ENCODE measurements at places on chromosomes 5 and 9.

- DNase-seq, result no peak
Observed at GRCh38 chr9:93346231-93347112, 105.0 kb upstream of the FAM120A start.

GRCh38 chr5:145237843-145238242 is 597.3 kb downstream of the PRELID2 start:
- no peak for DNase-seq

GRCh38 chr9:82512728-82513127 is 524.2 kb downstream of the SPATA31D1 start:
- no peak for DNase-seq

DNA sequence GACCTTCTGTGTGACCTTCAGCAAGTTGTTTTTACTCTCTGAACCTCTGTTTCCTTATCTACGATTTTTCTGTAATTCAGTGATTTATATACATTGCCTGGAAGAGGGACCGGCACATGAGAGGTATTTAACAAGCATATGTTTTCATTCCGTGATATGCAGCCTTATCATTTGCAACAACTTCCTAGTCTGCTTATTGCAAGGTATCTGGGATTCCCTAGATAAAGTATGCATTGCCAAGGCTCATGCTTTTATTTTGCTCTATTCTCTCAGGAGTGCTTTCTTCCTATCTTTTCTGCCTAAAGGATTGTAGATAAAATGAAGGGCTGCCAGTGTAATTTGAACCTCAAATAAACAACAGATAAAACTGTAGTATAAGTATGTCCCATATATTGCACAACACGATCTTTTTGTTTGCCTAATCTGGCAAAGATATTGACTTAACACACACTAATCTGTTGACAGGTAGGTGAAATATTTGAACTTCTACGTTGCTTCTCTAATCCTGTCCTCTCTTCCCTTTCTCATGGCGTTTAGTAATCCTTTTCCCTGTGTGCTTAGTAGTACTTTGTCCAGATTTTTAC is 377.2 kb upstream of the TNC start:
- no peak for DNase-seq

- no peak for DNase-seq
Observed at GRCh38 chr5:33180900-33181299, 259.9 kb upstream of the TARS1 start.

- no peak for DNase-seq
Observed at GRCh38 chr5:30866142-30866541, 327.3 kb upstream of the CDH6 start.

- DNase-seq, result no peak
Observed at GRCh38 chr5:169164481-169164925, 136.4 kb downstream of the SLIT3 start.

- DNase-seq, result no peak
Observed at GRCh38 chr9:123923377-123923776, 6.5 kb downstream of the DENND1A start.

- DNase-seq, result no peak
Observed at GRCh38 chr5:113053511-113053995, 77.0 kb downstream of the DCP2 start.

DNA sequence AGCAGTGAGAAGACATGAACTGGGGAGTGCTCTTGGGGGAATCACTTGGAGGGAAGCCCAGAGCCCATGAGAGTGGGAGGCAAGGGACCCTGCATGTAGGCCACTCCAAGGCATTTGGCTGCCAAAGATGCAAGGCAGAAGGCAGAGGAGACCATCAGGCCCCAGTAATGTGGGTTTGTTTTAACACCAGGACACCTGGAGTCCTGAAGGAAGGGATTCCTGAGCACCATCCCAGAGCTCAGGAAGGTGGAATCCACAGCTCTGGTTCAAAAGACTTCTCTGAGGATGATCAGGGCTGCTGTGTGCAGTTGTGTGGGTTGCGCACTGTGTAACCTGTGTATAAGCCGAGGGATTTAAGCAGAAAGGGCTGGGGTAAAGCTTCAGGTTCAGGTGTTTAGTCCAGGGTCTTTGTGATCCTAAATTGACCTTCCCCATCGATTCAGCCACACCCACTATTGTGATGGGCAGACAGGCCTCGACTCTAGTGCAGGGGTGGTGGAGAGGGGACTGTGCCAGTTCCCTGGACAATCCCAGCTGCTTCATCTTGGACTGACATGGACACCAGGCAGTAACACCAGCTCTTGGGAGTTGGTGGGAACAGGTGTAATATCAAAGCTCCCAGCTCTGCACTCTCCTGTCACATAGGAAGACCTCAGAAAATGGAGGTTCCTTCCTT is 11.0 kb downstream of the B4GALT7 start:
- no peak for DNase-seq

DNA sequence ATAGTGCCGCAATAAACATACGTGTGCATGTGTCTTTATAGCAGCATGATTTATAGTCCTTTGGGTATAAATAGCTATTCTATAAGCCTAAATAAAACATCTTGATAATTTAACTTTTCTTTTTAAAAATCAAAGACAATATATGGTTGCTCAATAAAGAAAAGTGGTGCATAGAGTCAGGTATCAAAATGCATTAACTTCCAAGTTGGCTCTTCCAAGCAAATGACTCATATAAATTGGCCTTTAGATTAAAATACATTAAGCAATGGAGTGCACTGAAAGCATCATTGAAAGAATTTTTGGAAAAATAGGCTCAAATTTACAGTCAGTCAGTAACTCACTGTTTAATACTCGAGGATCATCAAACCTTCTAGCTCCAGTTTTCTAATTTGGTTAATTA is 106.6 kb downstream of the PLCXD3 start:
- no peak for DNase-seq

GRCh38 chr9:7402334-7403027 is 397.1 kb downstream of the DMAC1 start:
- DNase-seq, result no peak

- DNase-seq, result no peak
Observed at GRCh38 chr5:79612667-79613198, 492 bp downstream of the TENT2 start.

DNA sequence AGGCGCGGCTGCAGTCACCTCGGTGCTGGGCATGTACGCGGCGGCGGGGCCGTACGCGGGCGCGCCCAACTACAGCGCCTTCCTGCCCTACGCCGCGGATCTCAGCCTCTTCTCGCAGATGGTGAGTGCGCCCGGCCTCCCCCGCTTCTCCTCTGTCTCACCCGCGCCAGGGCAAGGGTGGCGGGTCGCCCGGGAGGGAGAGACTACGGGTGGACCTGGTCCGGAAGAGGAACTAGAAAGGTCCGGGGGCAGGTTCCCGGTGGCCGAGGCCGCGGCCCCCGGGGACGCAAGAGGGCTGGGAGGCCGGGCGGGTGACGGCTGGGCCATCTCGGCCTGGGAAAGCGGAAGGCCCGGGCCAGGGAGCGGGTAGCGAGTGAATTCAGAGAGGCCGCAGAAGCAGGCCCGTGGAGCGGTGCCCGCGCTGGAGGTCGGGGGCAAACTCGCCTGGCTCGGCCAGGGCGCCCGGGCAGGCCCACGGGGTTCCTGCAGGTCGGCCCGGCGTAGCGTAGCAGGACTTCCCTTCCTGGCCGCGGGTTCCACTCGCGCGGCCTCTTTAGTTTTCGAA is 711 bp downstream of the IRX1 start:
- DNase-seq, result no peak

GRCh38 chr5:164244-164643 is 27.1 kb upstream of the LRRC14B start:
- no peak for DNase-seq

- no peak for DNase-seq
Observed at GRCh38 chr5:19987612-19988361, at the start of gene CDH18. CDH18 (minus strand) TSS chr5:19988200; CDS start chr5:19838986, 149,214 bp downstream.

DNA sequence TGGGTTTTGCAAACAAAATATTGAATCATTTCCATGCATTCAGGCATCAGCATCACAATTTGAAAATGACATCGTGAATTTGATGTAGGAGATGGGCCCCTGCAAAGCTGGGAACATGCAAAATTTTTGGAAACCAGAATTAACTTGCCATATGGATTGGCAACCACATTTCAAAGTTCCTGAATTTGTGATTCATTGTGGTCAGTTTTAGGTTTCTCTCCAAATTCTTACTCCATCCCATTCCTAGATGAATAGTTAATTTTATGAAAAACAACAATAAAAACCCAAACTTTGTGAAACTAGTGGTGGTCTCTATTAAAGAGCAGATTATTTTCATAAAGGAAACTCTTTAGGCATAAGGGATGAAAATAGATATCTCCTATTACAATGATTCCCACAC is 107.8 kb upstream of the SLIT3 start:
- no peak for DNase-seq

GRCh38 chr5:179437341-179438001 is 92.2 kb upstream of the ADAMTS2 start:
- no peak for DNase-seq

GRCh38 chr9:129497005-129497812 is 123.7 kb downstream of the C9orf50 start:
- DNase-seq, result no peak

DNA sequence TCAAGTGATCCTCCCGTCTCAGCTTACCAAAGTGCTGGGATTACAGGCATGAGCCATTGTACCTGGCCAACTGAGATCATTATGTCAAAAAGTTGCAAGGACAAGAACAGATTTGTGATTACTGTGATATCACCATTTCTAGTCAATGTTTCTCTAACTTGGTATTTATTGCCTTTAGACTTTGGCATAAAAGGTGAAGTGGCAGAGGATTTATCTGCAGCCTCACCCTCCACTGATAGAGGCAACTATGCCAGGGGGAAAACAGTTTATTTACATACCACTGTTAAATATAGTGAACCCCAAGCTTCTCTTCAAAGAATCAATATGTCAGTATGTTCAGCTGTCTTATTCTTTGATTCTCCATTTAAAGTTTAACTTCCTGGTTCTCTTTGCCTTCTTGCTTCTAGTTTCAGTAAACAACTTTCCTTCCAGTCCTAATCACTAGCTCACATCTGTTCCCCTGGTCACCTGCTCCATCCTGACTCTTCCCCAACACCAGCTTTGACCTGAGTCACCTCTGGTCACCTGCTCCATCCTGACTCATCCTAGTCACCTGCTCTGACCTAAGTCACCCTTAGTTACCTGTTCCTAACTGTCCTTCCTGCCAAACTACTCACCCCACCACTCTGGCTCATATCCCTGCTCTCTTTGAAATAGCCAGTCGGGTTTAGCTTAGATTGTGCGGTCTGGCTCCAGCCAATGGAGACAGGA is 29.9 kb downstream of the SEMA6A start:
- DNase-seq, result no peak

- DNase-seq, result no peak
Observed at GRCh38 chr5:63811286-63811685, 151.0 kb downstream of the HTR1A start.

GRCh38 chr9:91905991-91906469 is 44.0 kb downstream of the ROR2 start:
- peak; percentile 48 for DNase-seq

DNA sequence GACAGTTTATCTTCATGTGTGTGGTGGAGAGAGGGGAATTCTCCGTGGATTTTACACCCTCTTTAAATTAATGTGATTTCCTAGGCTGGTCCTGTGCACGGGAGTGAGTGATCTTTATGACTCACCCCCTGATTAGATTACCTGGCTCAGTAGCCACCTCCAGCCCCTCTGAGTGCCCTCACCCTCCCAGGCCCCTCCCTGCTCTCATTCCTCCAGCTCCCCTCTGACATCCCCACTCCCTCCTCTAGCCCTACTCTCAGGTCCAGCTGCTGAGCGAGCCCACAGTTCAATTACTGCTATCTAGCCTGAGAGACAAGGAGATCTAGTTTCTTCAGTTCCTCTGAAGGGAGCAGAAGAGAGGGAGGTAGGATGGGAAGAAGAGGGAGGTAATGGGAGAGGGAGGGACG is 61.8 kb upstream of the ARAP3 start:
- DNase-seq, result no peak

DNA sequence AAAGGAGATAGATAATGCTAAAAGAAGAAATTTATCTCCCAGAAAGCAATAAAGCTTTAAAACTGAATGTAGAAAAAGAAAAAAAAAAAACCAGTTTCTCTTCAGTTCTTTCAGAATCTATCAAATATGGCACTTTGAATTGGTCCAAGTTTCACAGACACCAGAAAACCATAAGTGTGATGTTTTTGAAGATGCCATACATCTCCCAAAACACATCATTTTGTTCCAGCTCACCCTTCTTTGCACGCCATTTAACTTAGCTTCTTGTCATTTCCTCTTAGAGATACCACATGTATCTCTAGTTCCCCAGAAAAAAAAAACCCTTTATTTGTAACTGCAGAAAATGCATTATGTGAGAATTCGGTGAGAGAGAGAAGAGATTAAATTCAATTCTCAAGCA is 46.1 kb upstream of the MAMDC2 start:
- DNase-seq, result no peak

- no peak for DNase-seq
Observed at GRCh38 chr5:146052780-146053179, 52.6 kb downstream of the PLAC8L1 start.

GRCh38 chr5:34582371-34582770 is 73.8 kb upstream of the RAI14 start:
- no peak for DNase-seq

- peak; percentile 3 for DNase-seq
Observed at GRCh38 chr9:4077499-4078102, 222.3 kb downstream of the GLIS3 start.

DNA sequence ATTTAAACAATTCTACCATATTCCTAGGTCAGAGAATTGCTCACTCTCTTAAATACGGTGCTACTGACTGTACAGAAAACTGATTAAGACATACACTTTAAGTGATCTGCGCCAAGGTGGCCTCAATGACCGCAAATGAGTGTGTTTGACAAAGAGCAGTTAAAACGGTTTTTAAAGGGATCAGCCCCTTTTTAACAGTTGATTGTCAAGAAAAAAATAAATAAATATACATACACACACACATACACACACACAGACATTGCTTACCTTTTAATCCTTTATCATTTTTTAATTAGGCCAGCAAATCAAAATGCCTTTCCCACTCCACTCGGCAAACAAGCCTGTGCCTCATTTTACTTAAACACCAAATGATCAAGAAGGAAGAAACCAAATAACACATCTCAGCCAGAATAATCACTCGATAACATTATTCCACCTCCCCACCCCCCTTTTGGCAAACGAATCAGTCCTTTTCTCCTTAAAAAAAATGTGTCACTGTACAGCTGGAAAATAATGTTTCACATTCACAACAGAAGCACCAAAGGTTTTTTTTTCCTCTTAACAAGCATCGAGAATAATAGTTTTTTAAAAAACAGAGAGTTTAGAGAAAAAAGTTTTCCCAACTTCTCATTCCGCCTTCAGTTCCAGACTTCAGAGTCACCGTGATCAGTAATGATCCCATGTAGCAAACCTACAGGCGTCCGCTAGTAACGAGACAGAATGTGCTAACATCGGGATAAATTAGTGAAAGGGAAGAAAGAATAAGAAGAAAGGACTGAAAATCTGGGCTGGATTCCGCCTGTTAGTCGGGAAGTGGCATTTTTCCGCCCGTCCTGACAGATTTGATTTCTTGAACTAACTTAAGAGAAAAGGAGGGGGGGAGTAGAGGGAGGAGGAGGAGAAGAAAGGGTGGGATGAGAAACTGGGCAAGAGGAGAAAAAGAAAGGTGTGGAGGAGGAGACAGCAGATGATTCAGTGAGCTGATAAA is at the start of gene ZNF608:
ZNF608 (minus strand) TSS at position 712 of the 988 bp plus-strand sequence. CDS start 1,650 bp downstream, outside the sequence.
- no peak for DNase-seq

DNA sequence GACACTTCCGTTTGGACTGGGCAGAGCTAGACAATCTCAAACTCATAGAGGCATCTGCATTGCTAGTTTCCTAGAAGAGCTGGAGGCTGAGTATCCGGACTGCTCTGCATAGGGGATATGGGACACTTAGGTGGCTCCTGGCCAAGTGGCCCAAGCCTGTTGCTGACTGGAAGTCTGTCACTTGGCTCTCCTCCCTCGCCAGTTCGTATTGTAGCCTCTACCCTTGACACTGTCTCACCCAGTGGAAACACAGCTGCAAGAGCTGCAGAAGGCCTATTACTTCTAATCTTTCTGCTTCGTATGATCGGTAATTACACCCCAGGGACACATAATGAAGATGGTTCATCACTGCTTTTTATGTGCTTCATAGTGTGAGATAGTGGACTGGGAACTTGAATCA is 34.7 kb downstream of the ITGA1 start:
- no peak for DNase-seq

Data from CD4-positive, alpha-beta T cell treated with Interleukin-15 for 4 hours (primary cell).